D721Med (cell line): ENCODE measurements at places on chromosomes 11 and 22.
A peak's percentile ranks its signal among the peaks of the same experiment; 100 is the strongest.

- DNase-seq, result no peak
These were observed 293.9 kb upstream of the NARS2 start for GRCh38 chr11:78868563-78868962.

DNA sequence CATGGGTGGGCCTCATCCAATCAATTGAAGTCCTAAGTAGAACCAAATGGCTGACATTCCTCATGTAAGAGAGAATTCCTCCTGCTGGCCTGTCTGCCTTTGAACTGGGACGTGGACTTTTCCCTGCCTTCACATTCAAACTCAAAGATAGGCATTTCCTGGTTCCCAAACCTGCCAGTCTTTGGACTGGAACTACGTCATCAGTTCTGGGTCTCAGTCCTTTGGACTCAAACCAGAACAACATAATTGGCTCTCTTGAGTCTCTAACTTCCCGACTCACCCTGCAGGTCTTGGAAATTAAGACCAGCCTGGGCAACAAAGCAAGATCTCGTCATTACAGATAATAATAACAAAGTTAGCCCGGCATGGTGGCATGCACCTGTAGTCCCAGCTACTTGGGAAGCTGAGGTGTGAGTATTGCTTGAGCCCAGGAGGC is 38.7 kb upstream of the NARS2 start:
- no peak for DNase-seq

GRCh38 chr11:128593281-128593680 is 5.9 kb upstream of the ETS1 start:
- DNase-seq, result no peak

- no peak for DNase-seq
These were observed 18.7 kb downstream of the POU2AF1 start for GRCh38 chr11:111360150-111361043.

DNA sequence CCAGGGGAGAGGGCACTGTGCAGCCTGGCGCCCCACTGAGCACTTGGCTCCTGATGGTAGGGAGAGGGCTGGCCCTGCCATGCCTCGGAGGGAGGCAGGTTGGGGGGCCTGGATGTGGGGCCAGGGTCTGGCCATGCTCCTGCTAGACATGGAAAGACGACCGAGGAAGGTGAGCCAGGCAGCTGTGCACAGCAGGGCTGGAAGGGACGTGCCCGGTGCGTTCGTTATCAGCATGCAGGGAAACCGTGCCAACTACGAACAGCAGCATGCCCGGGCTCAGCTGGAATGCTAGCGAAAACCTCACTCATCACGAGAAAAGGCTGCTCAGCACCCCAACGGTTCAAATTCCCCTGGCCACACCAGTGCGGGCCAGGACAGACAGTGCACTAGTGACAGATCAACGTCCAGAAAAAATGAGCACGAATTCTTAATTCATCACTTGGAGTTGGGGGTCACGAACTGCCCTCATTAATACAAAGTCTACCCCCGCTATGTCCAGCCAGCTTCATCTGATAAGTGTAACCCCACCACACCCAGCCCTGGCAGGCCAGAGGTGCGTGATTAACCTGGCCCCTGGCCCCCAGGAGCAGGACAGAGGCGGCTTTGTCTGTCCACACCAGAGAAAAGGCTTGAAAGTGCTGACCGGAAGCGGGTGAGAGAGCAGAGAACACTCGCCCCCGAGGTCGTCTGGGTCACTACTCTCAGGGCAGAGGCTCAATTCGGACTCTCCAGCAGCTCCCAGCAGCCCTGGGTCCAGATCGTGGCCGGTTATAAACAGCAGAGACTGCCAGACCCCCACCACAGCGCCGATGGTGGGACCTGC is 84.2 kb downstream of the CELSR1 start:
- DNase-seq, result no peak

GRCh38 chr11:22778642-22779041 is 51.0 kb downstream of the SVIP start:
- DNase-seq, result no peak

GRCh38 chr11:1307998-1308742 is 1.3 kb downstream of the TOLLIP start:
- DNase-seq, result no peak

DNA sequence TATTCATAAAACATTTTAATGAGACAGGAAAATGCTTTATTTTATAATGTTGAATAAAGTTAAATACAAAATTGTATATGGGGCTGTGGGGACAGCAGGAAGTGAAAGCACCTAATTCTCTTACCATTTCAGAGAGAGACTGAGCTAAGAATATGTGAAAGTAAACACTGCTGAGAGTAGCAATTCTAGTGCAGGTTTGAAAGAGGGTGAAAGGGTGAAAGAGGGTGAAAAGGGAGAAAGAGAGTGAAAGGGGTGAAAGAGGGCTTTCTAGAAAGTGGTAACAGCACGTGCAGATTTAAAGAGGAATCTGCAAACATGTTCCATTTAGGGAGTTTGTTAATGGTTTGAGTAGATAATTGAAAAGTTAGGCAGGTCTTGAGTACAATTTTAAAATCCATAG is 652.0 kb upstream of the CCDC90B start:
- no peak for DNase-seq

- no peak for DNase-seq
These were observed 8.3 kb downstream of the DTX4 start for GRCh38 chr11:59180168-59180776.

DNA sequence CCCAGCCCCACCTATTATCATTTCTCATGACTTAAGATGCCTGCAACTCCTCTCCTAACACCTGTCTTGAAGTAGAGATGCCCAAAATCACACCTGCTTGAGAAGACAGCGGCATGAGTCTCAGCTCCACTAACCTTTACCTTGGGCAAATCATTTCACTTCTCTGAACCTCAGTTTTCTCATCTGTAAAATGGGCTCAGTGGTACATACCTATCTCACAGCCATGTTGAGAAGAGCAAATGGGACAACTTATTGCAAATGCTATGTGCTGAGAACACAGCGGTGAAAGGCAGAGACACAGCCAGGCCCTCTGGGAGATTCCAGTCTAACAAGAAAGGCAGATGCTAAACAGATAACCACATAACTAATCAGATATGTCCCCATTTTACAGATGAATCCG is 7.8 kb downstream of the TST start:
- DNase-seq, result no peak

- DNase-seq, result no peak
These were observed 131.2 kb downstream of the DLG2 start for GRCh38 chr11:85495918-85496317.

- DNase-seq, result no peak
These were observed 24.8 kb downstream of the AMOTL1 start for GRCh38 chr11:94793002-94793401.

DNA sequence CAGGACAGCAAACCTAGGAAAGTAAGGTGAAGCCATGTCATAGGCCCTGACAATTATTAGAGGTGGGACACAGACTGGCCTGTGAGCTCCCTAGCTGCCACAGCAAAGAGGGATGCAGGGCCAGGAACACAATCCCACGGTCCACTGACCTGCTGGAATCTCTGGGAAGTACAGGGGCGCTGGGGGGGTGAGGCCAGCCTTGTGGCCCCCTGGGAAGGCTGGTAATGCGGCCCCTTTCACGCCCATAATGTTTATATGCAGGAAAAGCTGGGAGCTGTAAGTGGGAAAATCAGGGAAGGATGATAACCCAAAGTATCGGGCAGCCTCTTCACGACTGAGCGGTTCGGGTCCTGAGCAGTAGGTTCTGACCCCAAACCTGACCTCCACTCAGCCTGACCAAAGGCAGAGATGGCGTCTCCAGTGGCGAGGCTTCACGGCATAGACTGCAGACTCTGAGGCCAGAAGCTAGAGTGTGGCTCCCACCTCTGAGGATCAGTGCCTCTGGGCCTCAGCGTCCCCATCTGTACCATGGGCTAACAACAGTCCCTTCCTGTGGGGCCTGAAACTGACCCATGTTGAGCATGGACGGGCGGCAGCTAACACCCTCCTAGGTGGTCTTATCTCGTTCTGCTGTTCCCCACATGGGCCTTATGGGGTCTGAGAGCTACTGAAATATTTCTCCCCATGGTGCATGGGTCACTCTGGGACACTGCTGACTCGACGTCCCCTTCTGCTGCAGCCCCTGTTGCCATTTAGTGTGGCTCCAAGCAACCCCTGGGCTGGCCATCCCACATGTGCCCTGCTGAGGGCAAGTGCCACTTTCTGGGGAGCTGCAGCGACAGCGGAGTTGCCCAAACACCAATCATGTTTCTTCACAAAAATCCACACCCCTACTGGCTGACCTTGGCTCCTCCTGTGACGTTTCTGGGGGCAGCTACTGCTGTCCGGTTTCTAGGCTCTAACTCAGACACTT is 101.8 kb downstream of the PHF21B start:
- no peak for DNase-seq

DNA sequence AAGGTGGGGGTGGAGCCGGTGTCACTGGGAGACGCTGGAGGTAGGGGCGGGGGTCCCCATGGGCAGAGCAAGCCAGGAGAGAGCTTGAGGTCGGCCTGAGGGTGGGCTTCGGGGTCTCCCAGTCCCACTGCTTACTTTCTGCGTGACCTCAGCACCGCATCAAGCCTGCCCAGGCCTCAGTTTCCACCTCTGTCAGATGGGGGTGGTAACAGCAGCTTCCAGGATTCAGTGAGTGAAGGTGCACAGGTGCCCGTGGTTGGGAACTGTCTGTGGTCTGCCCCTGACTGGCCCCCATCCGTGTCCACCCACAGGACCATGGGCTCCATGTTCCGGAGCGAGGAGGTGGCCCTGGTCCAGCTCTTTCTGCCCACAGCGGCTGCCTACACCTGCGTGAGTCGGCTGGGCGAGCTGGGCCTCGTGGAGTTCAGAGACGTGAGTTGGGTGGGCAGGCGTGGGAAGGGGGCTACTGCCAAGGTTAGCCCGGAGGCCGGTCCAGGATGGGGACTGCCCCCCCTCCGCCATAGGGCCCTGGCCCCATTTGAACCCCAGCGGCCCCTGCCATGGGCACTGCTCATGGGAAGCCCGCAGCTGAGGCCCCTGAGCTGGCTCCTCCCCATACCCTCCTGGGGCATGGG is 2.2 kb downstream of the TCIRG1 start:
- DNase-seq, result no peak

- no peak for DNase-seq
These were observed 135.0 kb downstream of the CRYBB2 start for GRCh38 chr22:25354456-25354855.

DNA sequence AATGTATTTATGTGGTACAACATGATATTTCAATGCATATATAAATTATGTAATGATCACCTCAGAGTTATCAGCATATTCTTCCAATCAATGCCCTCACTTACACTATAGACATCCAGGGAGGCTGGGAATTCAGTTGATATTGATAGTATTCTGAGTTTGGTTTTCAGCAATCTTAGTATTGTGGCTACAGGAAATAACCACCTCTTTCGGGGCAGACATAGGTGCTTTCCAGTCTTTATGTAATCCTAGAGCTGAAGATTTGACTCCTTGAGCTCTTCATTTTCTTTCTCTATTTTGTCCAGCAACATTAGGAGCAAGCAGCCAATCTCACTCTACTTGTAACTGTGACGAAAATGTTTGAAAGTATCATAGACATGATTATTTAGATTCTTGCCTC is 712.7 kb upstream of the KIRREL3 start:
- DNase-seq, result no peak

DNA sequence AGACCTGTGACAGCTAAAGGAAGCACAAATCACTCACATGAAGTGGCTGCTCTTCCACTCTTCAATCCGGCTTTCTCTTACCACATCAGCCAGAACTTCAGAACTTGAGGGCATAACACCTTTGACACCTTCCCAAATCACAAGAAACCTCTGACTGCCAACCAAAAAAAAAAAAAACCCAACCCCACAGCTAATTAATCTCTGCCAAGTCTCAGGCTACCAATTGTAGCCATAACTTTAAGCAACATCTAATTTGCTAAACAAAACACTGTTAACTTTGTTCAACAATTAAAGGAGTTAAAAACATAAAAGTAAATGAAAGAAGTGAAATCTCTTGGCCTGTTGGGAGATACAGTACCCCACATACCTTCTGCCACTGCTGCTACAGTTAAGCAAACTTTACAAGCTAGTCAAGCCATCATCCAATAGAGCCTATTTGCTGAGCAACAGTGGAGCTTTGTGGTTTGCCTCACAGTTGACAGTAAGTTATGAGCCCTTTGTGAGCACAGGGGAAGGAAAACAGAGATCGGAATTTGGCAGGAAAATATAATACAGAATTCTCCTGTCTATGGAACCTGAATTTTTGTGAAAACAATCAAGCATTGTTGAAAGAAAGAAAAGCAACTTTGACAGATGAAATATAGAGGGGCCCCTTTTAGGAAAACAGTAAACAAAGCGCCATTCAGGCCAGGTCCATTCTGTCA is at the start of gene SOX6:
Gene SOX6 (minus strand): TSS at position 490 of the 704 bp plus-strand sequence. CDS start 15,298 bp downstream, outside the sequence.
- DNase-seq, result no peak

- DNase-seq, result no peak
These were observed 13.9 kb upstream of the RASSF10 start for GRCh38 chr11:12995188-12995587.

GRCh38 chr11:45726493-45727054 is 61.2 kb upstream of the CHST1 start:
- DNase-seq, result peak; percentile 29

DNA sequence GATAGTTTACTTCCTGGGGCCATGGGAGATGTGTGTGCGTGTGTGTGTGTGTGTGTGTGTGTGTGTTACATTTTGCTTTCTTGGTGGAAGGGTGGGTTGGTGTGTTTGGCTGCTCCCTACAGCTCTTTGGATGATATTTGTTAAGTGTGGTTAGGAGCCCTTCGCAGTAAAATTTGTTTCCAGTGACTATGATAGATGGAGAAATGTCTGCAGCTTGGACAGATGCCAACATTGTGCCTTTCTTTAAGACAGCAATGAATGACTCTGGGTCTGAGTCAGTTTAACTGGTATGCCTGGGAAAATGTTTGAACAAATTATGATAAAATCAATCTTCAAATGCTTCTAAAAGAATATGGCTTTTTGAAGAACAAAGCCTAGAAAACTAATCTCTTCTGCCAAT is 102.7 kb upstream of the TRPC6 start:
- DNase-seq, result no peak

- no peak for DNase-seq
These were observed 20.6 kb upstream of the MUC5B start for GRCh38 chr11:1202154-1202775.

DNA sequence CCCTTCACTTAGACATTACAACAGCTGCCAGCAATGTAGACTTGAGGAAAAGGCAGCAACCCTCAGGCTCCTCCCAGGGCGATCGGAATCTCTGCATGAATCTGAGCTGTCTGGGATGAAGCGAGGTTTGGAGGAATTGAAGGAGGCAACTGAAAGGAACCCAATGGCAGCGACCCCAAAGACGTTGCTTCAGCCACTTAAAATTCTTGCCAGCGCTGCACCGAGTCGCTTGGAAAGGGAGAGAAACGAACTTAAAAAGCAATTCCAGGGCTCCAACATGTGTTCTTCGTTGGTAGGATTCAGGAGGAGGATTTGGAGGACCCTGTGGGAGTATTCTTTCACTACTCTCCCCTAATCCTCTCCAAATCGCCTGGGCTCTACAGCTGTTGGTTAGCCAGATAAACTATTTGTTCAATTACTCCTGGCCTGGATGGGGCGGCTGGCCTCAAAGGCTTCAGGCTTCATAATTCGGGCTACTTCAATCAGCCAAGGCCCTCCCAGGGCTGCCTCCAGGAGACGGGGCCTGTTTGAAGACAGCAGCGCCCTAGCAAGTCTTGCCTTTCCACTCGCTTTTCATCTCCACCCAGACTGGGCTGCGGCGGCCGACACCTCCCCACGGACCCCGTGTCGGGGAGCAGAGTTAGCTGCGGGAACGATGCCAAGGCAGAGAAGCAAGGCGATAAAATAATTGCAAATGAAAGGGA is 72.4 kb upstream of the TMEM45B start:
- DNase-seq, result no peak
